ENCODE measurements at places on chromosomes 2 and 18. TPM values are rescaled to one million over a fixed set of nuclear protein-coding genes. Genes with fewer than 3 reads are reported as not detected.

GRCh38 chr2:218755567-218756404, 26.2 kb upstream of the CYP27A1 start:
- no peak for DNase-seq

The TUBB8B gene
- not detected for polyA plus RNA-seq

The GYPC gene
- polyA plus RNA-seq: not detected

The OR6B3 gene
- not detected for polyA plus RNA-seq
